Kidney epithelial cell (primary cell): ENCODE measurements at places on chromosomes 5 and 9. TPM values are rescaled to one million over a fixed set of nuclear protein-coding genes. Genes with fewer than 3 reads are reported as not detected.

GRCh38 chr5:134503088-134503936 is 22.2 kb upstream of the JADE2 start:
- DNase-seq = peak; percentile 99

DNA sequence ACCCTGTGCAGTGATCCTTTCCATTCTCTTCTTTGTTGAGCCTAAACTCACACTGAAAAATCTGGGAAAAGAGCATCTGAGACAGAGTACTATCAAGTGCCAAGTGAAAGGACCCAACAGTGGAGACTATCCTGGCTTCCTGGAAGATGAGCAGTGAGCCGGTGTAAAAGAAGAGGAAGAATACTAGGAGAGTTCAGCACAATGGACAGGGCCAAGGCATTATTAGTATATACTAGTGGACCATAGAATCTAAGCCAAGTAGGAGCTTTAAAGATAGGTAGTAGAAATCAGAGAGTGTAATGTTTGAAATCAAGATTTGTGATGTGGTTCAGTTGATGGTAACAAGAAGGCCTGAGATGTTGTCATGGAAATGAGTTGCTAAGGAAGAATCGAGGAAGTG is 140.8 kb downstream of the CAMK4 start:
- DNase-seq = no peak

- no peak for DNase-seq
Observed at GRCh38 chr5:138955671-138956295, 80.6 kb upstream of the LRRTM2 start.

- no peak for DNase-seq
Observed at GRCh38 chr9:38311382-38312270, 80.9 kb upstream of the ALDH1B1 start.

GRCh38 chr9:13896922-13897835 is 416.8 kb downstream of the NFIB start:
- no peak for DNase-seq

GRCh38 chr9:83062651-83063527 is at the start of gene RASEF:
RASEF (minus strand) TSS chr9:83063142; CDS start chr9:83062867, 275 bp downstream.
- no peak for DNase-seq

DNA sequence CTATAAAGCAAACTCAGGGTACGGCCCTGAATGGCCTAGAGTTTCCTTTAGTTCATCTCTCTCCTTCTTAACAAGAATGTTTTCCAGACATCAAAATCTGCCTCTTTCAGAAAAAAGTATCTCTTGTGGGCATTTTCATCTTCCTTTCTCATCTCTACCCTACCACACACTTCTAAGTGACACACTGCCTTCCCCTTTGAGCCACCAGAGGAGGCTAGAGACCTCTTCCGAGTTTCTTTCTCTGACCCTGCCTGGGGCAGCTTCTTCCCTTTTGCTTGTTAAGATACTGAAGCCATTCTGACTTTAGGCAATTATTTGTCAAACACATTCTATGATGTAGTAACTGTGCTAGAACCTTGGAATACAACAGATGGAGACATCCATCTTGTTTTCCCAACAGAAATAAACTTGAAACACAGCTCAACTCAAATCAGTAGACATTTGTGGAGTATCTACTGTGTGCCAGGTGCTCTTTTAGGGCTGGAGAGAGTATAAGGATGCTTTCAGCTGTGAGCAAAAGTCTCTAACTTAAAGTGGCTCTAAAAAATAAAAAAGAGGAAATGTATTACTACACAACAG is 8.6 kb upstream of the SV2C start:
- no peak for DNase-seq

Gene HMCN2
- 0.14 TPM in 1 of 2 replicates, not detected in the other for total RNA-seq

Gene TAF11L9
- not detected in 2 replicates for total RNA-seq

Gene ZNF366
- 0.13 TPM in 1 of 2 replicates, not detected in the other for total RNA-seq

Gene GPR21
- 0.63 TPM in 1 of 2 replicates, not detected in the other for total RNA-seq
